ENCODE measurements at places on chromosomes 4 and X.

DNA sequence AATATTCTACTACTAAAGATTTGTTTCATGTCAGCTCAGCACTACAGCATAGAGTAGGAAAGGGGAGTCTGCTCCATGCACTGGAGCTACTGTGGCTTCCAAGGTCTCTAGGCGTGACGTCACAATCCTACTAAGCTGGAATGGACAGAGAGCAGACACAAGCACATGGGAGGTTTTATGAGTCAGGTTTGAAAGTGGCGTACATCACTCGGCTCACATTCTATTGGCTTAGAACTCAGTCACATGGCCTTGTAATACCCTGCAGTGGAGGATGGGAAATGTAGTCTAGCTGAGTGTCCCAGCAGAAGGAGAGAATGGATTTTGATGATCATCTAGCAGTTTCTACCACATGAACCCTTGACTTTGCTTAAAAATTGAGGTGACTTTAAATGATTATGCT lies 624.8 kb upstream of the ATOH1 start:
- no peak for DNase-seq

DNA sequence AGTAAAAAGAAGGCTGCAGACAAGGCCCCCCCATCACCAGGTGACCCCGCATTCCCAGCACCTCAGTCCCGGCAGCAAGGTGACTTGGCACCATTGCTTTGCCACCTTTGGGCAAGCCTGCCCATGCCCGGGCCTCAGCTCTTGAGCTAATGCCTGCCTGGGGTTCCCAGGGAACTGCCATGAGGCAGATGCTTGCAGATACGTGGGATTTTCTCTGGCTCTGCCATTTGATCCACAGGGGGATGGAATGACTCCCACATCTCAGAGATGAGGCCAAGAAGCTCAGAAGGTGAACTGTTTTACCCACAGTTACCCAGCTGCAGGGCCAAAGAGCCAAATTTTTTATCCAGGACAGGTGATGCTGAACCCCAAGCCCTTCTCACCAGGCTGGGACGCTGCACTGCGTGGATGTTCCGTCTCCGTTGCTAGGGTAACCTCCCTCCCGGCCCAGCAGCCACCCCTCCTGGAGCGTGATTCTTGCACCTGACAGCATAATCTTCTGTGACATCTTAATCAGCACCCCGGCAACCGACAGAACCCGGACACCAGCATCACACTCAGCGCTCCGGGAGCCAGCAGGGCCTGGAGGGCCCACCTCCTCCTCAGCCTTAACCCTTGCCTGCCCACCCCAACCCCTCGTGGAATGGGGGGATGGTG lies 15.7 kb upstream of the MSX1 start:
- DNase-seq, result no peak

DNA sequence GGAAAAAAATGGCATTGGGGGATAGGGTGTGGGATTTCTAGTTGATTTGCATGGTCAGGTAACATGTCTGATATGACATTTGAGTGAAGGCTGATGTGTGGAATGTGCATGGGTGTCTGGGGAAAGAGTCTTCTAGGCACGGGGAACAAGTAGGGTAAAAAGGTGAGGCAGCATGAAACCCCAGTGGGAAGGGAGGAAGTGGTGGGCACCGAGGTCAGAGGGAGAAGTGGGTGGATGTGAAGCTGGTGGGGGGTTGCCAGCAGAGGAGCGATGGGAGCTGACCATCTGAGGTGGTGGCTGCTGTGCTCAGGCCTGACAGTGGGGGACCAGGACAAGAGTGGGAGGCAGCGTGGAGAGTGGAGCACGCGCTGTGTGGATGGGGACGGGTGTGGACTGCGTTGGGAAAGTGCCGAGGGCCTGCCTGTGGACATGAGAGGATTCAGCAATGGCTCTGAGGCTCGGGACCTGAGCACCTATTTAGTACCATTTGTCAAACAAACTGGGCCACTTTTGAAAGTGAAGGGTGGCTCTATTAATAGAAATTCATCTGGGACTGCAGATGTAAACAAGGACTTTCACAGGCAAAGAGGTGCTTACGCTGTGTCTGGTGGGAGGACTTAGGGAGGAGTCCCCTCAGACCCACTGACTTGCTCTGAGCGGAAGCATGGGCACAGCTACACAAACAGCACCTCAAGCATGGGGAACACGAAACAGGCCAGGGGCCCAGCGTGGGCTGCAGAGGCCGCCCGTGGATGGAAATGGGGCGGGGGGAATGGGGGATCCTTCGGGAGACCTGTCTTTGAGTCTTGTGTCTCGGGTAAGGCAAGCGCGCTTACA lies 16.7 kb upstream of the S100P start:
- DNase-seq, result no peak

- DNase-seq, result no peak
Observed at GRCh38 chr4:38141808-38142500, 181.8 kb downstream of the PTTG2 start.

GRCh38 chr4:39657465-39657864 lies 18.8 kb upstream of the SMIM14 start:
- DNase-seq, result no peak

GRCh38 chr4:77797239-77797638 lies 21.9 kb downstream of the CNOT6L start:
- no peak for DNase-seq

GRCh38 chr4:181007751-181008150 lies 1235.5 kb upstream of the TENM3 start:
- DNase-seq, result no peak

DNA sequence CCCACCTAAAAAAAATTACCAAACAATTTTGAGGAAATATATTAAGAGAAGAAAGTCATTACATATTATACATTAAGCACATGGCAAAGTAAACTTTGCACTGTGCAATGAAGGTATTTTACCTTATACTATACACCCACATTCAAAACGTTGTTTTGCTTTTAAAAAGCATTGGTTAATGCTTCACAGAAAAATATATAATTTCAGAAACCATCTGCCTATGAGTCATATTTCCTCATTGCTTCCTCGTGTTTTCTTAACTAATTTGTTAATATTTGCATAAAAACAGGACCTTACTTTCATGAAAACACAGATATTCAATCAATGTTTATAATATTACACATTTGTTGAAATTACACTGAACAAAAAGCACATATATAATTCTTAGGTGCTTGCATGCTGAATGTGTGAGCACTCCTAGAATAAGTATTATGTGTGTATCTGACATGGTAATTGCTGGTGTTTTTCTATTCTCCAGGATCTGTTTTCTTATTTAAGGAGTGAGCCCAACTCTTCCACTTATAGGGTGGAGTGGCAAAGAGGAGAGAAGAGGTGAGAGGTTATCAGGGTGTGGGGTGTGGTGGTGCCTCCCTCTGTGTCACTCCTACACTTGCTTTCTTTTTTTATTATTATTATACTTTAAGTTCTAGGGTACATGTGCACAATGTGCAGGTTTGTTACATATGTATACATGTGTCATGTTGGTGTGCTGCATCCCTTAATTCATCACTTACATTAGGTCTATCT lies 95.1 kb upstream of the IQCM start:
- DNase-seq, result no peak

DNA sequence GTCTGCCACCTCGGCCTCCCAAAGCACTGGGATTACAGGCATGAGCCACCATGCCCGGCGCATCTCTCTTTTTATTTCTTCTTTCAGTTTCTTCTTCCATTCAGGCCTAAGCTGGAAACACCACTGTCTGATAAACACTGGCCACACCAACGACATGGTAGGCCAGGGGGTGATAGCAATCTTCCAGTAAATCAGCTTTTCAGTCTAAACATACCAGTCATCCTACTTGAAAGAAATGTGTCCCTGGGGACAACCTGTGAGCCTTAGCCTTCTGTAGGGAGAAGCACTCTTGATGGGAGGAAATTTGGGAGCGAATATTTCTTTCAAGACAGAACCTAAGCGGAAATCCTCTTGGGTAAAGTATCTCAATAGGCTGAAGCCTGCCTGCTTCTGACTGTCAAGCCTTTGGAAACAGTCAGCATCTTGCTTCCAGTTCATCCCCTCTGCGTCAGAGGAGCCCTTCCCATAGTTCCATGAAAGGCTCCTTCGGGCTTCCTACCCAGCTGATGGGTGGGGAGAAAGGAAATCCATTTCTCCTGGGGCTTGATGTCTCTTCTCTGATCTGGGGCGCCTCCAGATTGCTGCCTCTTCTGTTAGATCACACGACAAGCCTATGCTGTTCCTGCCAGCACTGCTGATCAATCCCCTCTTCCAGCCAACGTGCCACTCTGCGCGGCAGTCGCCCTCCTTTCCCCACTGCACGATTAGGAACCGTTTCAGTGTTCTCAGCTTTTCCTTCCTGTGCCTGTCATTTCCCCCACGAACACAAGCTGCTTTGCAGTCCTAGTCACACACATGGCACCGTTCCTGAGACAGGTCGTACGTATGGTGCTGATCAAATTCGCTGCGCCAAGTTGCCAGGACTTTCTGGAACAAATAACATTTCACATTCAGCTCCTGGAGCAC lies 49.5 kb upstream of the CBR4 start:
- DNase-seq, result no peak

DNA sequence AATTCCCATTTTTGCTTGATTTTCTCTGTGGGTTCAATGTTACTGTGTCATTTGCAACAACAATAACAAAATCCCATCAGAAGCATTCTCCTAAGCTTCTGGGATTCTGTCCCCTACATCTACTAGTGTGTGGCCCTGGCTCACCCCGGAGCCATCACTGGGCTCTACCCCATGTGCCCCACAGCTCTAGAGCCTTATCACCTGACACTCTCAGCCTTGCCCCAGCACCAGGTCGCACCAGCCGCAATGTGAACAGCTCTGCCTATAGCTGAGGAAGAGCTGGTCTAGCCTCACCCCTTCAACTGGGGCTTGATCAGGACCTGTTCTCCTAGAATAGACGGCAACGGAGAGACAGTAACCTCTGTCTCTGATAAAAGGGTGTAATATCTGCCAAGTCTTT lies 161.7 kb downstream of the SHROOM3 start:
- DNase-seq, result no peak

DNA sequence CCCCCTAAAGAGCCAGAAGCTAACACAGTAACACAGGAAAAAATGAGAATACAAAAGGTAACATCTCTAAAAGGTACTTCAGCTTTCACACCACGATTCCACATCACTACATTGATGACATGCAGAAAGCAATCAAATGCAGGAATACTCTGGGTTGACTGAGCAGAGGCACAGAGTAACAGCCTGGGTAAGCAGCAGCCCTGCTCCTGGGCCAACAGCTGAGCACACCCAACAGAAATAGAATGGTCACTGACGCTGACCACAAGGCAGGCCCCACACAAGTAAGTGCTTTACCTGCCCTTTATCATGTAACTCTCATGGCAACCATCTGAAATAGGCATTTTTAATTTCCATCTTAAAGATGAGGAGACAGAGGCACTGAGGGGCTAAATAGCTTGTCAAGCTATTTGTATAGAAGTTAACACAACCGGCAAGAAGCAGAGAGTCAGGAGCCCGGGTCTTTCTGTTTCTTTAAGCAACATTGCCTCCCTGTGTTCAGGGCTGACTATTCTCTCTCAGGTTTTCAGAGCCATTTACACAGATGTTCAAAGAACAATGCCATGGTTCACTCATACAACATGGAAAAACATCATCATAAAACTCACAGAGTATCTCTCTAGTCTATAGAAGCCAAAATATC lies 168.9 kb downstream of the ZNF674 start:
- peak; percentile 69 for DNase-seq

DNA sequence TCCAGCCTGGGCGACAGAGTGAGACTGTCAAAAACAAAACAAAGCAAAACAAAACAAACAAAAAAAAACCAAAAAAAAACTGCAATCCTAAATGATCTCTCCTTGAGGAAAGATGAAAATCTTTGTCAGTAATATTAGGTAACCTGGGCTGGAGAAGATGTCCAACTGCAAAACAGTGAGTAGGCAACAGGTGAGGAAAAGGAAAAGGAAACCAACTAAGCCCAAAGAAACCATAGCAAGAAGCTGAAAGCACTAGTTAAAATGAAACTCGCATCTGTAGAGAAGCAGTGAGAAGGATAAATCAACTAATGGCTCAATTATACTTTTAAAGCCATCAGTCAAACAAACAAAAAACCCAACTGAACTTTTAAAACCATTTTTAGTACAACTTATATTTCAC lies 54.2 kb downstream of the ENOX2 start:
- no peak for DNase-seq

All from GDM1 (cell line).